Inflammatory macrophage treated with lipopolysaccharide for 1 hour (primary cell): ENCODE measurements at places on chromosomes 12 and 14.

GRCh38 chr14:76580399-76580798 is 180.9 kb upstream of the VASH1 start:
- DNase-seq = no peak

GRCh38 chr12:24929953-24930352 is 18.9 kb downstream of the BCAT1 start:
- DNase-seq = no peak

DNA sequence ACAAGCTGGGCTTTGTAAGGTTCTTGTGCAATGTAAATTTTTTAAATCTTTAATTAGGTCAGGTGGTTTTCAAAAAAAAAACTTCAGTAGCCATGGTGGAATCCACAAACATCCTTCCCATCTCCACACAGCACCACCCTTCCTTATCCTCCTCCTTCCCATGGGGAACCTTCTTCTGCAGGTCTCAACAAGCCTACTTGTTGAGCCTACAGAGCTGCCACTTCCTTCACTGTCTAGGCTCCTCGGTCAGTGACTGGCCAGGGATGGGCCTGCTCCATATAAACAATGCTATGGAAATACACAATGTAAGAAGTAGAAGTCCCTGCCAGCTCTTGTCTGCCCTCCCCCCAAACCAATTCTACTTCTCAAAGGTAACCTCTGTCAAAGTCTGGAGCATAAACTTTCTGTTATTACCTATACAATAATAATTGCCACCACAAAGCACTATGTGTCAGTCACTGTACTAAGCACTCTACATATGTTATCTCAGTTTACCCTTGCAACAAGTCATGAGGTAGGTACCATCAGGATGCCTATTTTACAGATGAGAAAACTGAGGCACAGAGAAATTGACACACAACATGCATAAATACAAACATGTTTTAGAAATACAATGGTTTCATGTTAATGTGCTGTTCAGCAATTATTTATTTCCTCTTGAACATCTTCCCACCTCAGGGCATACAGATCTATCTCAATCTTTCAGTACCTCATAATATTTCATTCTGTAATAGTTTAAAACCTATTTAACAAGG is 17.4 kb downstream of the LIMA1 start:
- no peak for DNase-seq

DNA sequence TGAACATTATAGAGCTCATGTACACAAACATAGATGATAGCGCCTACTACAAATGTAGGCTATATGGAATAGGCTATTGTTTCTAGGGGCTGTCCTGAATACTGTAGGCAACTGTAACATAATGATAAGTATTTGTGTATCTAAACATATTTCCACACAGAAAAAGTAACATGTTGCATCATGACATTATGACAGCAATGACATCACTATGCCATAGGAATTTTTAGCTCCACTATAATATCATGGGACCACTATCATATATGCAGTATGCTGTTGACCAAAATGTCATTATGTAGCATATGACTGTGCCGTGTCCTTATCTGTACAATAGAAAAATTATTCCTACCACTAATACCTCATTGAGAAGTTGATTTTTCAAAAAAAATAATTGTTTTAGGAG is 96.7 kb upstream of the SSTR1 start:
- DNase-seq = no peak

GRCh38 chr12:12087693-12088034 is 16.9 kb downstream of the BCL2L14 start:
- no peak for DNase-seq

- DNase-seq = no peak
Observed at GRCh38 chr12:58143498-58143995, 202.2 kb downstream of the ATP23 start.

- DNase-seq = peak; percentile 53
Observed at GRCh38 chr14:67934087-67934486, 114.5 kb downstream of the RAD51B start.

DNA sequence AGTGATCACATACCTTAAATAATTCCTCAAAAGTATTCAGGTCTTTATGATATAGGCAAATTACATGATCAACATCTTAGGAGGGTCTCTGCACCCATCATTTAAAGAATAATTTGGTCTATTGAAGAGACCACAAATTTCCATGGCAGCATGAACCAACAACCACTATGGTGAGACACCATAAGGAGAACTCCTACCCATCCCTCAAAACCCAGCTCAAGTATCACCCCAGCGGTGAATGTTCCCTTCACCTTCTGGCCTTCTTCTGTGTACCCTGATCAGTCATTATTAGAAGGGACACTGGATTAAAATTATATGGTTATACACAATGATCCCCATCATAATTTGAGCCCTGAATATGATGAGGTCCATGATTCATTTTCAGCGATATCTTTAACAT is 81.5 kb downstream of the DICER1 start:
- DNase-seq = no peak

- DNase-seq = no peak
Observed at GRCh38 chr12:12032260-12032791, 38.4 kb upstream of the BCL2L14 start.

DNA sequence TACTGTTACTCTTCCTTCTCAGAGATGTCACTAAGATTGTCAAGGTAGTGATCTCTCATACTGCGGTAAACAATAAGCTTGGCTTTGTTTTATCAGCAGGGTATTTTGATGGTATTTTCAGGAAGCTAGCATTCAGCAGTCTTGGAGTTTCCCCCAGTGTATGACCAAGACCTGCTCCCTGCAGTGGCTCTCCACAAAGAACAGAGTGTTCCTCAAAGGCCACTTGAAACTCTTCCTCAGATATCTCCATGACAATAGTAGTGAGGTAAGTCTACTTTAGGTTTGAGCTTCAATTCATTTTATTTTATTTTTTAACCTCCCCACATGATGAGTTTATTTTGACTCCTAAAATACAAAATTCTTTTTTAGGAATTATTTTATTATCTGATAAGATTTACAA is 74.0 kb upstream of the G2E3 start:
- no peak for DNase-seq

- no peak for DNase-seq
Observed at GRCh38 chr12:111138016-111138415, 217.6 kb upstream of the MYL2 start.

DNA sequence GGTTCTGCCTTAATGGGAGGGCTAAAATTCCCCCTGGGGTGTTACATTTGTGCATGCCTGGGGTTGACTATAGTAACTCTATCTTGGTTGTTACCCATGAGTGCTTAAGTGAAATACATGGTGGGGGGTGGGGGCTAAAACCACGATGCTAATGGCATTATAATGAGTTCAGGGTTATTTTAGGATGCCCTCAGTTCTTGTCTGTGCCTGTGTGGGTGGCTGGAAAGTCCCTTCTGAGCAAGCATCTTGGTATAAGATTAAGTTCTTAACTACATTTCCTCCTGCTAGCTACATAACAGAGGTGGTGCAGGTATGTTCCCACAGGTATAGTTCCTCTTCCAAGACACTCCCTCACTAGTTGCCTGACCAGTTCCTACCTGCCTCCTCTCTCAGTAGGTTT is 822.3 kb downstream of the LRFN5 start:
- DNase-seq = no peak

- no peak for DNase-seq
Observed at GRCh38 chr12:48716168-48716492, 377 bp downstream of the CCNT1 start.

DNA sequence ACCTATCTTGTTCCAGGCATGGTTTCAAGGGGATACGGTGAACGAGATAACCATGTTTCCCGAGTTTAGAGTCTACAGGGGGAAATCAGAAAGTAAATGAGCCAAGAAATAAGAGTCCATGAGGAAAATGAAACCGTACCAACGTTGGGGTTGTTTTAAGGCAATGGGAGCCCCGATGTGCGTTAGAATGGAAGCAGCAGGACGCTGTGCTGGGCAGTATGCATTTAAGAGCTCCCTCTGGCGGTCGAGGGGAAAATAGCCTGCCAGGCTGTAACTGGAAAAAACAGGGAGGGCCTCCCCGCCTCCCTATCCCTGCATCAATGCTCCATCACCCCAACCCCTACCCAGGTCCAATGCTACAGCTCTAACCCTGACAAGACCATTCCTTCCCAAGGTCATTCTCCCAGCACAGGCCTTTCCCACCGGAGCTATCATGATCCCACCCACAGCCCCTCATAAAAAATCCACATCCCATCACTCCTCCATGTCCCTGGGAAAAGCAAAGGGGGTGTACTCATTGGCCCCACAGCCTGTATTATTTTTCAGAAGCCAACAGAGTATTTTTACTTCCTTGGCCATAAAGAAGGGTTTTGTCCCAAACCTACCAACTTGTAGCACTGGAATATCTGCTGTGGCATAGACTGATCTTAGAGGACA is 226.3 kb upstream of the NOS1 start:
- DNase-seq = peak; percentile 74

DNA sequence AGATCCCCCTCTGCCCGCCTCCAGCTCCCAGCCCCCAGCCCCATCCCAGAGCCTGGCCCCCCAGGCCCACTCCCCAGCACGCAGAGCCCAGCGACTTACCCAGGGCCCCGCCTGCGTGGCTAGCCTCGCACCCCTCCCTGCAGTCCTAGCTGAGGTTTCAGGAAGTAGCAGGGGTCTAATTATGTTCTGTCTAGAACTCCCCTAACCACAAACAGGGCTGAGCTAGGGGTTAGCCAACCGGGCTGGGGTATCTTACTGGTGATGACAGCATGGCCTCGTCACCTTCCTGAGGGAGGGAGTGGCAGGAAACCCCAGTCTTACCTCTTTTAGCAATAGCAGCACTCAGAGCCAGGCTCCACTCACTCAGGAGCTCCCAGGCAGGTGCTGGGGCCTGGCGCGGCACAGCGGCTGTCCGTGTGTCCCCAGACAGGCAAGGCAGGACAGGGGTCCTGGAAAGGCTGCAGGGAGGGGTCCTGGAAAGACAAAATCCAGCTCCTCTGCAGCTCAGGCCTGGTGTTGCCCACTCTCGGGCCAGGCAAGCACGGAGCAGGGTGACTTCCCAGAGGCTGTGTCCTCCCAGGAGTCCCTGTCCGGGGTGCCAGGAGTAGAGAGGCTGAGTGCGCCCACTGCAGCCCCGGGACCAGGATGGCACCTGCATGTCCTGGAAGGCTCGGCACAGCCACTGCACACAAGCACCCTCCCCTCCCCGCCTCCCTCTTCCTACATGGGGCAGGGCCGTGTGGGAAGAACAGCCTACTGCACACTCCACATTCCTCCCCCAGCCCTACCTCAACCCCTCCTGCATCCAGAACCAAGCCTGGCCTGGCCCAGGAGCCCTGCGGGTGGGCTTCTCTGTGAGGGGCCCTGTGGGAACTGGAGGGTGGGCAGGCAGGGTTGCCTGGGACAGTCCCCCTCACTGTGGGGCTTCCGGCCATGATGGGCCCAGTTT is at the start of gene GPR132:
TSS of gene GPR132 (minus strand) at position 151 of the 949 bp plus-strand sequence. CDS start 10,010 bp downstream, outside the sequence.
- peak; percentile 95 for DNase-seq

GRCh38 chr12:66753810-66754209 is 74.9 kb upstream of the GRIP1 start:
- no peak for DNase-seq
